ENCODE measurements at places on chromosomes 6 and 20.

- H3K4me1 ChIP-seq = peaks cover 23% of the 10 kb centered on the region
- H3K36me3 ChIP-seq = no peaks in the 10 kb centered on the region
- no peak for DNase-seq
- H3K27me3 ChIP-seq = no peaks in the 10 kb centered on the region
- H3K27ac ChIP-seq = no peak overlapping the region
These were observed 27.4 kb downstream of the MGME1 start for GRCh38 chr20:17995967-17996819.

- H3K4me3 ChIP-seq = no peak overlapping the region
These were observed 33.9 kb downstream of the MBOAT1 start for GRCh38 chr6:20178327-20178726.

DNA sequence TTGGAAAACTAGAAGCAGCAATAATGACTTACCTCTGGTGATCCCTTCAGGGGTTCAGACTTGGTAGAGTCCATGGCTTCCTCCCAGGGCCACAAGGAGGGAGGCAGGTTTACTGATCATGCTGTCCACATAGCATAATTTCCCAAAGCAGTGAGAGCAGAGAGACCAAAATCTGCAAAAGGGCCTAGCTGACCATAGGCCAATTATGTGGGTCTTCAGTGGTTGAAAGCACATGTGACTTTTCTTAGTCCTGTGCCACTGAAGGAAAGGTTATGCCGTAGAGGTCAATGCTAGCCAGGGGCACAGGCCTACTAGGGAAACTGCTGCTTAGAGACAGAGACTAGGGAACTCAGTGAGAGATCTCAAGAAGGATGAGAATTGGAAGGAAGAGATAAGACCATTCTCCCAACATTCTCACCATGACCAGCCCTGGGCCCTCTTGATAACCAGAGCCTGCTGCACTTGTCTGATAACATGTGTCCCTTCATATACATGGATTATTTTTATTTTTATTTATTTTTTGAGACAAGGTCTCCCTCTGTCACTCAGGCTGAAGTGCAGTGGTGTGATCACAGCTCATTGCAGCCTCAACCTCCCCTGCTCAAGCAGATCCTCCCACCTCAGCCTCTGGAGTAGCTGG lies 2.0 kb upstream of the GTPBP2 start:
- no peaks in the 10 kb centered on the region for H3K27me3 ChIP-seq
- H3K4me3 ChIP-seq = no peak overlapping the region
- peaks cover 44% of the 10 kb centered on the region for H3K4me1 ChIP-seq
- no peak overlapping the region for H3K27ac ChIP-seq

DNA sequence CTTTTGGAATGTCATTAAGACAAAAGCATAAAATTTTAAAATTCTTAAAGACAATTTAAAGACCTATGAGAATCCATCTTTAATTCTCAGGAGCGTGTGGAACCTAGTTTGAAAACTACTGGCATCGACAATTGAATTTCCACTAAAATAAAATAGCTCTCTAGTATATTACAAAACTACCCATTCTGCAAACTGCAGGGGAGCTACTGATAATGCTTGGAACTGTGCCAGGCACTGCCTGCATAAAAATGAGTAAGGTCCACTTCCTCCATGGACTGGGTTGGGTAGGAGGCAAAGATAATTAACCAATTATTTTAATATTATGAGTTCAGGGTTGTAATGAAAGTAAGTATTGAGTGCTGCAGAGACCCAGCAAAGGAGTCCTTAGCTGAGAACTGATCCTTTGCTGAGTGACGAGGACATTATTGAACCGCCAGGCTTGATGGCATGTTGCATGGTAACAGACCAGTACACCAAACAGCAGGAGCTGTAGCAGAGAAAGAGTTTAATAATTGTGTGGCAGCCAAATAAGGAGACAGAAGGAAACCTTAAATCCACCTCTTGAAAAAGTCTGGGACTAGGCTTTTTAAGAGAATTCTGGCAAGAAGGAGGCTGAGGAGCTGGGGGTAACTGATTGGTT lies 261.3 kb downstream of the ESR1 start:
- no peaks in the 10 kb centered on the region for H3K4me1 ChIP-seq
- no peak overlapping the region for H3K27ac ChIP-seq
- no peak for DNase-seq
- no peaks in the 10 kb centered on the region for H3K27me3 ChIP-seq
- H3K4me3 ChIP-seq = no peak overlapping the region
- no peaks in the 10 kb centered on the region for H3K36me3 ChIP-seq

- no peak for DNase-seq
- H3K4me1 ChIP-seq = no peaks in the 10 kb centered on the region
- H3K27ac ChIP-seq = peak overlapping the region; percentile 89
- no peak overlapping the region for H3K4me3 ChIP-seq
- H3K27me3 ChIP-seq = peaks cover 2% of the 10 kb centered on the region
- no peaks in the 10 kb centered on the region for H3K36me3 ChIP-seq
These were observed 5.5 kb downstream of the PTGIS start for GRCh38 chr20:49562311-49563014.

- no peak for DNase-seq
- H3K36me3 ChIP-seq = no peaks in the 10 kb centered on the region
- peaks cover 24% of the 10 kb centered on the region for H3K4me1 ChIP-seq
- H3K27me3 ChIP-seq = no peaks in the 10 kb centered on the region
These were observed 4.9 kb upstream of the EEF1A1 start for GRCh38 chr6:73525546-73526330.

DNA sequence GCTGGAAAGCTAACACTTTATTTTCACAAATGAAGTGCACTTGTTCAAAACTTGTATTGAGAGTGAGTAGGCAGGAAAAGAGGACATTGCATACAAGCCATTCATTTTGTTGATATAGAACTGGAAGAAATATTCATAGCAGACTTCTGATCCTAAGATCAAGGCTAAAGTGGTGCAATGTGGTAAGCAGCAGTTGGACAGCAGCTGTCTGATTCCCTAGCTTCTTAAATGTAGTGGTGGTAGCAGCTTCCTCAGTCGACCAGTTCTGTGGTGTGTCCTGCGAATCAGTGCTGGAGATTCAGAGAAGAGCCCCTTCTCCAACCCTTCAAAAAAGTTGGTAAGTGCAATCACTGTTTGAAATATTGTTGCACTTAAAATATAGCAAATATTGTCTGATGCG lies 281.7 kb upstream of the GJE1 start:
- DNase-seq = no peak
- no peak overlapping the region for H3K4me3 ChIP-seq
- H3K27ac ChIP-seq = no peak overlapping the region

DNA sequence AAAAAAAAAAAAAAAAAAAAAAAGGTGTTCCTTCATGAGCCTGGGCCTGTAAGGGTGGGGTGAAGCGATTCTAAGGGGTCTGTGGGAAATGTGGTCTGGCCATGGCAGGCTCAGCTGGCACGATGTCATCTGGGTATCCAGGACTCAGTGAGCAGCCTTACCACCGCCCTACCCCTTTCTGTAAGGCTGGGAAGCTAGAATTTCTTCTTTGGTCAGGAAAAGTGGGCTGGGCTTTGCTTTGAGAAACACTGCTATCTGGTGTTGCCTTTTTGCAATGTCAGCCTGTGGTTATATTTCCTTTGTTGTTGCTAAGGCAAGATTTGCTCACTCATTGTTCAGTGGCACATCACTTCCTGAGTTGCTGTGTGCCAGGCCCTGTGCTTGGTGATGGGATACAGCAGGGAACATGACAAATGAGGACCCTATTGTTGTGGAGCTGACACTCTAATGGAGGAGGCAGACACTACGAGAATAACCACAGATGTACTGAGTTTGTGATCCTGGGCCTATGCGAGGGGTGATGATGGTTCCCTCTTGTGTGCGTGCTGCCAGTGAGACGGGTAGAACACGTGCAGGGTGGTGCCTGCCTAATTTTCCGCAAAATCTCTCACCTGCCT lies 45.9 kb upstream of the ZNFX1 start:
- no peak overlapping the region for H3K4me3 ChIP-seq
- no peak for DNase-seq
- peaks cover 9% of the 10 kb centered on the region for H3K4me1 ChIP-seq
- H3K27ac ChIP-seq = peak overlapping the region; percentile 48
- peaks cover 7% of the 10 kb centered on the region for H3K27me3 ChIP-seq
- no peaks in the 10 kb centered on the region for H3K36me3 ChIP-seq

- DNase-seq = no peak
- no peaks in the 10 kb centered on the region for H3K36me3 ChIP-seq
- H3K27ac ChIP-seq = no peak overlapping the region
- H3K4me3 ChIP-seq = no peak overlapping the region
- no peaks in the 10 kb centered on the region for H3K4me1 ChIP-seq
These were observed 414.6 kb downstream of the CDH26 start for GRCh38 chr20:60372822-60373221.

GRCh38 chr6:146146836-146147235 lies 118.0 kb downstream of the GRM1 start:
- H3K4me1 ChIP-seq = no peaks in the 10 kb centered on the region
- DNase-seq = no peak

DNA sequence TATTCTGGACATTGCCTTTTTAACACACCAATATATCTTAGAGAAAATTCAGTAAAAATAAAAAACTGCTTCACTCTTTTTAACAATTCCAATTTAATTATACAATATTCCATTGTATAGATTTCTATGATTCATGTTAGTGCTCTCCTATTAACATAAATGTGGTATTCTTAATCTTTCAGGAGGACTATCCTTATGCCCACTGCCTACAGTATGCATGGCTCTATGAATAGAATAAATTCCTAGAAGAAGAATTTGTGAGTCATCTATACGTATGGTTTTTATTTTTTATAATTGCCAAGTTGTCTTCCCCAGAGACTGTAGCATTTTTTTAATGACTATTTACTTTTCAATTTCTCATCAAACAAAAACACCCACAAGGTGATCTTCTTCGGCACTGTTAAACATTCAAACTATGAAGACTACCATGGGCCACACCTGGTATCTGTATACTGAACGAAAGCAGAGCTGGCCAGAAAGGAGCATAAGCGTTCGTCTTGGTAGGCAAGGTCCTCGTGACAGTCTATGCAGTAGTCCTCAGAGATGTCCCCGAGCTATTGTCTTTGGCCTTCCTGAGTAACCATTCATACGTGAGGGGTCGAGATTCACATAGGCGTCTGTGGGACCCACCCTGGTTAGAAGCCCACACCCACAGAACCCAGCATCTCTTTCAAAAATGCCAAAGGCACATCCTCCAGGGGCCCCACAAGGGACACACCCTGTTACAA lies 74.6 kb downstream of the KIF16B start:
- DNase-seq = no peak
- H3K27me3 ChIP-seq = no peaks in the 10 kb centered on the region
- H3K4me3 ChIP-seq = no peak overlapping the region
- H3K36me3 ChIP-seq = peaks cover 90% of the 10 kb centered on the region

- no peaks in the 10 kb centered on the region for H3K36me3 ChIP-seq
- DNase-seq = no peak
- no peak overlapping the region for H3K27ac ChIP-seq
- H3K4me3 ChIP-seq = no peak overlapping the region
- H3K4me1 ChIP-seq = peaks cover 9% of the 10 kb centered on the region
These were observed 34.9 kb downstream of the ELOVL5 start for GRCh38 chr6:53313784-53314400.

DNA sequence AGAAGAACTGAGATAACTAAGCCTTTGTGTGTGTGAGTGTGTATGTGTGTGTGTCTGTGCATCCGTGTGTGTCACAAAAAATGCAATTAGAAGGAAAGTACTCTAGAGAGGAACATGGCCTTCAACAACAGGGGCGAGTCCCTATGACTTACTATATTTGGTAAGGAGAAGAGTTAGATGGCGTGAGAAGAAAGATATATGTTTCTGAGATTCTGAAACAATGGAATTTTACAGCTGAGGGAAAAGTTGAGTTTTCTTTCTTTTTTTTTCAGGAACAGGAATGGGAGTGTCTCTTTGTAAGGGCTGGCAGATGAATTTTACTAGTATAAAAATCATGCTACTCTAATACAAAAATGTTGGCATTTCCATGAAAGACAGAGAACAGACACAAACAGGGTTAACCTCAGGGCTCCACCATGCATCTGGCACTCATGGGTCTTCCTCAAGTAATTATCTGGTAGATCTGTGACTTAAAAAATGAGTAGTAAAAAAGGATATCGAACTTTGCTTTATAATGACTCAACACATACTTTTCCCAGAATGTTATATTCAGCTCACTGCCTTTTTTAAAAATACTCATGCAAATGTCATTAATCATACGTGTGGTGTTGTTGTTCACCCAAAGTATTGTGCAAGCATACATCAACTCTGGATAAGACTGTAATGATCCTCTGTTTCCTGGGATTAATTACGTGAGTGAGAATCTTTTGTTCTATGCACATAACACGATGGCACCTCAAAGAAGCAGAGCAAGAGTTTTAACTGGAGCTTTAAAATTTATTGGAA lies 12.8 kb upstream of the SASH1 start:
- DNase-seq = no peak
- no peaks in the 10 kb centered on the region for H3K27me3 ChIP-seq
- no peak overlapping the region for H3K4me3 ChIP-seq
- H3K4me1 ChIP-seq = peaks cover 53% of the 10 kb centered on the region
- H3K27ac ChIP-seq = peak overlapping the region; percentile 74

DNA sequence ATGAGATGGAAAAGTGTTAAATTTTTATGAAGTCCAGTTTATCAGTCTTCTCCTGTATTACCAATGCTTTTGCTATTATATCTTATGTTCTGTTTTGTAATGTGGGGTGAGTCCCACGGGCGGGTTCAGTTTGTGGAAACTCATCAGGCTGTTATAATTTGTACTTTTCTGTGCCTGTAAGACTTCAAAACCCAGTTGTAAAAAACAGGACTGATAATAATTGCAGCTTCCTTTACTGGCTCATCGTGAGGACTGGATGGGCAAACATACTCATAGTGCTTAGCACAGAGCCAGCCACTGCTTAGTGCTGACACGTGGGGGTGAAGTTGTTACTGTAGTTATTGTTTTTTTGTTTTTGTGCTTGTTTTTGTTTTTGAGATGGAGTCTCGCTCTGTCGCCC lies 45.6 kb downstream of the TGM2 start:
- H3K4me3 ChIP-seq = no peak overlapping the region
- H3K36me3 ChIP-seq = no peaks in the 10 kb centered on the region
- no peaks in the 10 kb centered on the region for H3K27me3 ChIP-seq

DNA sequence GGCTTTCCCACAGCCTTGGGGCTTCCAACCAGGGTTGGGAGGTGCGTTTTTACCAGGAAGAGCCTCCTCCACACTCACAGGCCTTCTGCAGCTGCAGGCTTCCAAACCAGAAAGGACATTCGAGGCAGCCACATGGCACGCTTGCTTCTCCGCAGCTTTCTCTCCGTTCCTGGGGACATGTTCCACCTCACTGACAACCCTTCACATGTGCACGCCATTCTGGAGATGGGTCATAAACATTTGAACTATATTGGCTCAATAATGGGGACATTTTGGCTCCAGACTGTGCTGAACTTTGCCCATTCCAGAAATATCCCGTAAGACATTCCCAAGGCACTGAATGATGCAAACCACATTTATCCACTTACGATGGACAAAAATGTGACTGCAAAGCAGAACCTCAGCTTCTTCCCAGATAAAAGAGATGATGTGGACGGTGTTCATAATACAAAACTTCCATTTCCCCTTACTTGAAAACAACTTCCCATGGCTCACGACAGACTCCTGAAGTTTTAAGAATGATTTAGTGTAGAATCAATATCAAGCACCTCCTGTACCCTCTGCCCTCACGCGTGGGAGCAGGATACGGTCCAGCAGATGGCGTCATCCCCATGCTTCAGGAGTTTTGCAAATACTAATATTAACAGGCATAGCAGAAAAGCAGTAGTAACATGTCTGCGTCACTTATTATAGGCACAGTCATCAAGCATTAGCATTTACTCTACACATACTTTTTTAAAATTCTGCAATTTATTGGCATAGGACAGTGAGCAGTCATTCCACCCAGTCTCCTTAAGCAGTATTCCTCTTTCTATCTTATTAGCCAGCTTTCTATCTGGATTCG lies 25.4 kb upstream of the FOXF2 start:
- no peaks in the 10 kb centered on the region for H3K36me3 ChIP-seq
- H3K4me3 ChIP-seq = no peak overlapping the region
- H3K27me3 ChIP-seq = no peaks in the 10 kb centered on the region
- no peak for DNase-seq
- no peaks in the 10 kb centered on the region for H3K4me1 ChIP-seq

Data from esophagus squamous epithelium (tissue), 5 donors.